GM12865 (cell line): ENCODE measurements at places on chromosomes 5 and 9.

- no peak for DNase-seq
These were observed 436.1 kb upstream of the ADAMTS16 start for GRCh38 chr5:4703931-4704458.

DNA sequence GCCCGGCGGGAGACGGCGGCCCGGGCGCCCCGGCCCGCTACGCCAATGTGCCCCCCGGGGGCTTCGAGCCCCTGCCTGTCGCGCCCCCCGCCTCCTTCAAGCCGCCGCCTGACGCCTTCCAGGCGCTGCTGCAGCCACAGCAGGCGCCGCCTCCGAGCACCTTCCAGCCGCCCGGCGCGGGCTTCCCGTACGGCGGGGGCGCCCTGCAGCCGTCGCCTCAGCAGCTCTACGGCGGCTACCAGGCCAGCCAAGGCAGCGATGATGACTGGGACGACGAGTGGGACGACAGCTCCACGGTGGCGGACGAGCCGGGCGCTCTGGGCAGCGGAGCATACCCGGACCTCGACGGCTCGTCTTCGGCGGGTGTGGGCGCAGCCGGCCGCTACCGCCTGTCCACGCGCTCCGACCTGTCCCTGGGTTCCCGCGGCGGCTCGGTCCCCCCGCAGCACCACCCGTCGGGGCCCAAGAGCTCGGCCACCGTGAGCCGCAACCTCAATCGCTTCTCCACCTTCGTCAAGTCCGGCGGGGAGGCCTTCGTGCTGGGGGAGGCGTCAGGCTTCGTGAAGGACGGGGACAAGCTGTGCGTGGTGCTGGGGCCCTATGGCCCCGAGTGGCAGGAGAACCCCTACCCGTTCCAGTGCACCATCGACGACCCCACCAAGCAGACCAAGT, 723 bp downstream of the SNX18 start:
- DNase-seq, result peak; percentile 32

DNA sequence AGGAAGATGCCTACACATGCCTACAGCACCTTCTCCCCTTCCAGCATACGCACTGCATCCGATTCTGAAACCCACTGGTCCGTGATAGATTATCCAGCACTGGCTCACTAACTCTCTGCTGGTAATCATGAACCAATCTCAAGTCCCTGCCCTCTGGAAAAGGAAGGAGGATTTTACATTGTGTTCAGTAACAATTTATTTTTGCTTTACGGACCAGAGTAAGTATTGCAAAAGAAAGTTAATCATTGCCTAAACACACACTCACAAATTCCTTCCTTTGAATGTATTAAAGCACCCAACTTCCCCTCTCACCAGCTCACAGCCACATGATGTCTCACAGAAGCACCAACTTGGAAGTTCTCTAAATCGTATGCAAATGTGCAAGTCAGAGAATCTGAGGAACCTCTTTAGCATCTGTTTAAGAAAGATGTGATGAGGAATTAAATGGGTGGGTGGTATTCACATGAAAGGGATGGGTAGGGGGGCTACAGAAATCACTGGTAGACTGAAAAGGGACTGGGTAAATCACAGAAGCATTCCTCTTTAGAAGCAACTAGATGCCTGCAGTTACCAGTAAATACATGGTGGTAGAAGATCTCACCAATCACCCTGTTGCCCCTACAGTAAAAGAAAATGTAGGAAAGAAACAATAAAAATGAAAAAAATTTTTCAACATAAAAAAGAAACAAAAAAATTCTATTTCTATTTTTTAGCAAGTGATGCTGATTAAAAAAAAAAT, 8.4 kb downstream of the GNAQ start:
- no peak for DNase-seq

GRCh38 chr9:136484153-136485048, 1.6 kb upstream of the SEC16A start:
- DNase-seq, result peak; percentile 30

DNA sequence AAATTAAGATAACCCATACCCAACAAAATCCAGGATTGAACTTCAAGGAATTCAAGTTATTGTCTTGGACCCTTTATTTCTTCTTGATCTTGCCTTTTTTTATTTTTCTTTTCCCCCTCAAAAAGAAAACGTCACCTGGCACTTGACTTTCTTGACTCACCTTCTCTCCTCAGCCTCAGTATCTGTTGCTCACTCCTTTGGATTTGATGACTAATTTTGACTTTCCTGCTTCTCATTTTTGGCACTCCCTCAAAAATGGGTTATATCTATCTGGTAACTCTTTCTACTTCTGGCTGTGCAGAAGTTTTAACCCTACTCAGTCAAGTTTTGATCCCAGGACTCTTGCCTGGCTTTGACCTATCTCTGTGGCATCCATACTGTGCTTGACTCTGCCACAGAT, 66.6 kb upstream of the SPATA31D4 start:
- DNase-seq, result no peak

GRCh38 chr9:92359394-92359995, 33.7 kb downstream of the CENPP start:
- DNase-seq, result no peak

DNA sequence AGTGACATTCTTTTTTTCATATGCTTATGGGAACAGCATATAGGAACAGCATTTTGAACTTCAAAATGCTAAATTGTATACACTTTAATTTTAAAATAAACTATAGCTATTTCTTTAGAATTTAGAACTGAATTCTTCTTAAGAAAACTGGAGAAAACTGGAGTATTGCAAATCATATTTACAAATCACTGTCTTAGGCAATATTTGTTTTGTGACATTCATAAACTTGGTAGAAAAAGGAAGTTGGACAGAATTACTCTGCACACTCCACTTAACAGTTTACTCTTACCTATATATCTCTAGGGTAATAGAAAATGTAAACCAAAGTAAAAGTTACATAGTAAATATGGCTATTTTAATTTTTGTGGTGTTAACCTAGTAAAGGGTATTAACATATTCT, 3.1 kb downstream of the DMRTA1 start:
- no peak for DNase-seq

DNA sequence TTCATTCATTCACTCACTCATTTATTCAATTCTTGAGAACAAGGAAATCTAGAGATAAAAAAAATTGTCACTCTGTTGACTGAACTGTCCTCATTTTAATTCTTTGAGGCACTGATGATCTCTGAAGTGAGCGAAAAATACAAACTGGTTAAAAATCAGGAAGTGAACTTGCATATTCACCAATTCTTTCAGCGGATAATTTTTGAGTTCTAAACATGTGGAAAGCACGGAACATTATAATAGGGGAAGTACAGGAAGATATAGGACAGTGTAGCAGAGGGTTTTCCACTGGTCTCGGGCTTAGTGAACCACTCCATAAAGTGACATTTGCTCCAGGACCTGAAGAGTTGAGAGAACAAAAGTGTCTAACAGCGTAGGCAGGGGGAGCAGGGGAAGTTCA, 169.5 kb downstream of the TLR4 start:
- DNase-seq, result no peak

- DNase-seq, result no peak
These were observed 140.2 kb downstream of the NFIB start for GRCh38 chr9:14173713-14174112.

DNA sequence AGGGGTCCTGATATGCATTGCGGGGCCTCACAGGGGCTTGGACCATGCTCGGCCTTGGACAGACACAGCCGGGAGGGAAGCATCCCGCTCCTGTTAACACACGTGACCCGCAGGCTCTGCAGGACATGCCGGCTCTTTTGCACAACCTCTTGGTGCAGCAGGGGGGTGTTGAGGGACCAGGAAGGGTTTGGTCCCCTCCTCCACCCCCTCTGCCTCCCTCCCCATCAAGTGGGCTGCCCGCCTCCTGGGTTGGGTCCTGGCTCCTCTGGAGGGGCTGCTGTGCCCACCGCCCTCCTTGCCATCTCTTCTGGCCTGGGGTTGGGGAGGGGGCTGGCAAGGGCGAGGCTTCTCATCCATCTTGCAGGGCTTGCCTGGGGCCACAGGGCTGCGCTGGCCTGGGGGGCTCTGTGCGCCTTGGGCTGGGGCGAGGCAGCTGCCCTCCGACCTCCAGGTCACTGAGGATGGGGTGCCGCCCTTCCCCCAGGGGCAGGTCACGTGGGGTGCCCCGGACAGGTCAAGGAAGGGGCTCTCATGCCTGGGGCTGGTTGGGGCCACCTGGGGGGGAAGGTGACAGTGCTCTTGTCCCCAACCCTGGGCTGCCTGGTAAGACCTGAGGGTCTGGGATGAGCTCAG, 16.8 kb upstream of the SLC9A3 start:
- no peak for DNase-seq

DNA sequence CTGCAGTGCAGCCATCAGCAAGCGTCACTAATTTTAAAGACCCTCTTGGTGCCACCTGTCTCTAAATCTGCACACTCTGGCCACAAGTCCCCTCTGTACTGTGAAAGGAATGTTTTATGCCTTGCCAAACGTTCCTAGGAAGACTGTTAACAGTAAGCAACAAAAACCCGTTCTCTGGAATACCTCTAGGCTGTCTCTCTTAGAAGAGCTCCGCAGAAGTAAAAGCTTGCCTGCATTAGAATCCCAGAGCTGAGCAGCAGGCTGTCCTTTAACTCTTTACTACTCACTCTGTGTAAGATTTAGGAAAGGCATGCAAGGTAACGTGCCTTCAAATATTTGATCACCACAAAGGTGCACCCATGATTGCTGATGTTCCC, 53.9 kb upstream of the C9orf72 start:
- no peak for DNase-seq

GRCh38 chr5:82985763-82986162, 91.4 kb downstream of the TMEM167A start:
- DNase-seq, result no peak

GRCh38 chr9:26657958-26658357, 234.6 kb downstream of the CAAP1 start:
- no peak for DNase-seq

- DNase-seq, result no peak
These were observed 12.4 kb upstream of the SHC3 start for GRCh38 chr9:89191004-89191403.

DNA sequence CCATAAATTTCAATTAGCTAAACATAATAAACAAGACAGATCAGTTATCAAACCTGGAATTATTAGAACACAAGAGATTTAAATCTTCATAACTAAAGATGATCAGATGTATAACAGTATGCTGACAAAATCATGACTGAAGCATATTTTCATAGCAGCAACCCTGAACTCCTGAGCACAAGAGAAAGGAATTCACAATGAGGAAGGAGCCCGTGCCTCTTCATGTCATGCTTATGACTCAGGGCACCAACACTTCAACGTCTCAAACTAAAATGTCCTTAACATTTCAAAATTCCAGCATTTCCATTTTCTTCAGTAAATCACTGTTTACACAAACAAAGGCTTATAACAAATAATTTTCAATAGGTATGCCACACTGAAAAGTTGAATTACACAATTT, 6.7 kb downstream of the AP3B1 start:
- DNase-seq, result no peak

DNA sequence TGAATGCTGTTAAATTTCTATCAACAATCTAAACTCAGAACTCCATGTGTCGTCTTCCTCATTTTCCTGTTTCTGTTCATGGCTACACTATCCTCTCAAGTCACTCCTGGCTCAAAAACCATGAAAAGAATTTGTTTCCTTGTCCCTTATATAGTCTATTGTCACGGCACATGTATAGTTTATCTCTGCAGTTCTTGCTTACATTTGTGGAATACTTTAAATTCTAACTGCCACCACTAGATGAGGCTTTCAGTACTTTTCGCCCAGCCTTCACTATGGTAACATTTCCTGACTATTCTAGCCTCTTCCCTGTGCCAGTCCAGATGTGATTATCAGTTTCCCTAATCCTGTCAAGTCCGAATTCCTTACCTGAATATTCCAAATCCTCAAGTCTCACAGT, 34.6 kb downstream of the PKD2L2 start:
- no peak for DNase-seq

- DNase-seq, result no peak
These were observed 9.8 kb upstream of the ERAP1 start for GRCh38 chr5:96817506-96817905.

DNA sequence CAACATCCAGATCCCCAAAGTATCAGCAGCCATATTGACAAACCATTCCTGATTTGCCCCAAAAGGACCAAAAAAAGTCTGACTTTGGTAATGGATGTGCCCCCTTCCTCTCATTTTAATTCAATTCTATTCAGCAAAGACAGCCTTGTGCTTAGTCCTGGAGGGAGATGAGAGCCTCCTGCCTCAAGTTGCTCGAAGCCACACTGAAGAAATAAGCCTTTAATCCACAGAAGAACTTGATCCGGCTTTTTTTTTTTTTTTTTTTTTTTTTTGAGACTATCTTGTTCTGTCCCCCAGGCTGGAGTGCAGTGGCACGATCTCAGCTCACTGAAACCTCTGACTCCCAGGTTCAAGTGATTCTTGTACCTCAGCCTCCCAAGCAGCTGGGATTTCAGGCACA, 8.4 kb upstream of the PAX5 start:
- DNase-seq, result no peak

DNA sequence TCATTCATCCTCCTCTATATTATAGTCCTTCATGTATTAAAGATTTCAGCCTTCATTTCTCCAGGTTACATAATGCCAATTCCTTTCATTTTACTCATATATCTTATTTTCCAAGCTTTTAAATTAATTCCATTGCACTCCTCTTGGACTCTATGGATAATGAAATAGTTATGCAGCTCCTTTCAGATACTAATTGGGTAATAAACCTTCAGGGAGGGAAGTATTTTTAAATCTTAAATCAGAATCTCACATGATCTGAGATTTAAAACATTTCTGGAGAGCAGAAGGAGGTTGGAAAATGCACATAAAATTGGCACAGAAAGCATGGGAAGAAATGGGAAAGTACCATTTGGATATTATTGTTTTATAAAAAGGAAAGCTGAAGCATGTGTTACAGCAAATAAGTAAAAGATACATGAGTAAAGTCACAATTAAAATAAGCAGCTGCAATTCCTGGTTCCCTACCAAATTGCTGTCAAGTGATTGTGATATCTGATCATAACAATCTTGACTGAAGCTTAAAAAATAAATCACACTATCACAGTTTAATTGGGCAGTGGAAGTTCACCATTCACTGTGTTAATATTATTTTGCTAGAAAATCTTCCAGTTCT, 257.9 kb upstream of the NREP start:
- no peak for DNase-seq

DNA sequence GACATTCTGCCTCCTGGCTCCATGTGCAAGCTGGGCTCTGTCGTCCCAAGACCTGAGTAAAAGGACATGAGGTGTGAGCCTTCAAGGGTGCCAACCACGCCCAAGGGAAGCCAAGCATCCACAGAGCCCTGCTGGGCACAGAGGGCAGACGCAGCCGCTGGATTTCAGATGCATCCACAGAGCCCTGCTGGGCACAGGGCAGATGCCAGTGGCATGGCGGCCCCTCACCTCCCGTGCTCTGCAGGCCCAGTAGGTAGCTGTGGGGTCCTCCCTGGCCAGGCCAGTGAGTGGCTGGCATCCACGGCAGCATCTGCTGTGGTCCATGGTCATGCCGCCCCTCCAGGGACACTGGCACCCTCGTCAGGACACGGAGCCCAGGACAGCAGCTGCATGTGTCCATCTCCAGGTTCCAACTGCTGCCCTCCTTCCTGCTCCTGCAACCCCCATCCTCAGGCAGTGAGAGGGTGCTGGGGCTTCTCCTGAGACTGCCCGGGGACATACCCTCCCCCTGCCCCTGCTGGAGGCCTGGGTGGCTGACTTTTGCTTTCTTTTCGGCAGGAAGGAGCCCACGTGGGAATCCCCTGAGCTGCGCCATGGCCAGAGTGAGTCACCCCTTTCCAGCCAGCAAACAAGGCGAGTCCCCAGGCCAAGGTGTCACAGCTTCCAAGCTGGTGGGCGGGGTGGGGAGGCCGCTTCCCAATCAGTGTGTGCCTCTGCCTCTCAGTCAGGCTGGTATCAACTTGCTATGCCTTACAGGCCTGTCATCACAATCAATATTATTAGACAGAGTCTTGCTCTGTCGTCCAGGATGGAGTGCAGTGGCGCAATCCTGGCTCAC, 4.0 kb upstream of the TRAF2 start:
- DNase-seq, result peak; percentile 90
